ENCODE measurements at places on chromosomes 3 and 15. TPM values are rescaled to one million over a fixed set of nuclear protein-coding genes. Genes with fewer than 3 reads are reported as not detected.

Gene IL17RB
- total RNA-seq: 0.88 TPM

DNA sequence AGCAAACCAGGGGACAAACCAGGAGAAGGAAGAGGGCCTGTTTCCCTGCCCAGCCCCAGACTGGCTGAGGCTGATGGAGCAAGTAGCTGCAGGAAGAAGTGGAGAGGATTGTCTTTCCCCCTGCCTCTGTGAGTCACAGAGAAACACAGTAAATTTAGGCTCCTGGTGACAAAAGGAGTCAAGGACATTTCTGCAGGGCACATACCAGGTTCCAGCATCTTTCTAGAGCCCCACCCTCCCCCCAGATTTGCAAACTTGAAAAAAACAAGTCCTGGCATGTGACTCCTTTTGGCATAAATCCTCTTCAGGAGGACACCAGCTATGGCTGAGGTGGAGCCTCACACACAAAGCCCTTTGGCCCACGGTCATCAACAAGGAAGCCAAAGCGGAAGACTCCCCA is 17.8 kb downstream of the PLD1 start:
- no peak for DNase-seq

- DNase-seq: no peak
These were observed 13.3 kb downstream of the RARB start for GRCh38 chr3:25441234-25441856.

- DNase-seq: no peak
These were observed 136.9 kb upstream of the SLC2A2 start for GRCh38 chr3:171163101-171164066.

DNA sequence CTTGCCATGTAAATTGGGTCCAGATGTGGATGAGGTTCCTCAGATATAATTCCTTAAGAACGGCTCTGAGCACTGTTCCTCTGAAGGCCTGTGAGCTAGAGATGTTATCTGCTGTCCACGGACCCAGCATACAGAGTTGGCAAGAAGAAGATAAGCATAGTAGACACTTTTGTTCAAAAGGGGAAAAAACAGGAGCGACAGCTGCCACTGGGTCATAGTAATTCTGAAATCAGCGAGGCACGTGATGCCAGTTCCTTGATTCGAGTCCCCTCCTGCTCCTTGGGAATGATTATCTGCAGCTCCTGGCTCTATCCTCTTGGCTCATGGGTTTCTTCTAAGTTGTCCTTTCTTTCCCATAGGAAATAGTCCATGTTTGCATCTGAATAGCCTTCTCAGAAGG is 2.5 kb upstream of the RAB7A start:
- DNase-seq: no peak

GRCh38 chr15:76575274-76575673 is 238.7 kb downstream of the ISL2 start:
- no peak for DNase-seq

DNA sequence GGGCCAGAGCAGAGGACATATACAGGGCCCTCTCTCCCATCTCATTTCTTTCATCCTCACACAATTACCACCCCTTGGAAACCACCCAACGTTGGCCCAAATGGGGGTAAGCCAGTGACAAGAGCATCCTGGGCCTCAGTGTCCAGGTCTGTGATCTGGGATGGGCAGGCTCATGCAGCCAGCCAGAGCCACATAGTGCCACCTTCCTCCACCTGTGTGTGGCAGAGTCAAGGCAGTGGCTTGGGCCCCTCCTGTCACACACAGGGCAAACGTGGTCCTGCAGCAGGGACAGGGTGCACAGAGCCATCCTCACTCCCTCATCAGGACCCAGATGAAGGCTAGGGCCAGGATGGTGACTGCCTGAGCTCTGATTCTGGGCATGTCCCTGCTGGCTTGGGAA is 2.3 kb upstream of the MYL3 start:
- DNase-seq: no peak

Gene PDZRN3
- total RNA-seq: 20.7 TPM

Gene PRSS50
- total RNA-seq: 2.2 TPM

DNA sequence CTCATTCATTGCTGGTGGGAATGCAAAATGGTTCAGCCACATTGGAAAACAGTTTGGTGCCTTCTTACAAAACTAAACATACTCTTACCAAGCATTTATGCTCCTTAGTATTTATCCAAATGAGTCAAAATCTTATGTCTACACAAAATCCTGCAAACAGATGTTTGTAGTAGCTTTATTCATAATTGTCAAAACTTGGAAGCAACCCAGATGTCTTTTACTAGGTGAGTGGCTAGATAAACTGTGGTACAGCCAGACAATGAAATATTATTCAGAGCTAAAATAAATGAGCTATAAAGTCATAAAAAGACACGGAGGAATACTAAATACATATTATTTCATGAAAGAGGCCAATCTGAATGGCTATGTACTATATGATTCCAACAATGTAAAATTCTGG is 709.5 kb downstream of the NSUN3 start:
- no peak for DNase-seq

DNA sequence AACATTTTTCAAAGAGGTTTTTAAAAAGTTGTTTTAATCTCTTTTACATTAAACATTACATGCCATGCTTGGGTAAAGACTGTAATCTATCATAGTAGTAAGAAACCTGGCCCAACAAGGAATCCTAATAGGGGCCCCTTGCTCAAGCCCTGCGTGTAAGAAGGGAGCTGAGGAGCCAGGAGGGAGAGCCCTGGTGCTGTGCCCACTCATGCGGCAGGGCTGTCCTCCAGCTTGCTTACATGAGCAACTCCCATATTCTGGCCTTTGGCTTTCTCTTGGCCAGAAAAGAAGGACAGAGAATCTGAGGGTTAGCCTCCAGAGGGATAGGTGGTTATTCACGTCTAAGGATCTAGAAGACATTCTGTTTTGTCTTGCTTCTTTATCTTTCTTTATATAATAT is 49.8 kb downstream of the KBTBD12 start:
- DNase-seq: no peak

Gene HDAC11
- 12.3 TPM for total RNA-seq

Gene SLC27A2
- 5.9 TPM for total RNA-seq

DNA sequence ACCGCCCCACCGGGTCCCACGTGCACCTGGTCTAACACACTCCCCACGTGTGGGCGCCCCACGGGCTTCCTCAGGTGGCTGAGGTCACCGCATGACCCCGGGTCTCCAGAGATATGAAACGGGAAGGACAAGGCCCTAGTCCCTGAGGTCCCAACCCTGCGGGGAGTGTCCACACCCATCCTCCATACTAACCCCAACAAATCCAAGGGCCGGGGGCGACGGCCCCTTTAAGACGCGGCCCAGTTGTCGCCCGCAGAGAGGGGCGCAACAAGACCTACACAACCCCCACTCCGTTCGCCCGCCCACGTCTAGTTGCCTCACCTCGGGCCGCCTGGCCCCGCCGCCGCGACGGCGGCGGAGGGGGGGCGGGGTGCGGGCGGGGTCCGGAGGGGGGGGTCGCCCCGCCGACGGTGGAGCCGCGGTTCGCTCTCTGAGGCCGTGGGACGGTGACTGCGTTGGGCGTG is 396 bp downstream of the INO80 start:
- peak; percentile 72 for DNase-seq

Gene C2CD4A
- total RNA-seq: 0.34 TPM

DNA sequence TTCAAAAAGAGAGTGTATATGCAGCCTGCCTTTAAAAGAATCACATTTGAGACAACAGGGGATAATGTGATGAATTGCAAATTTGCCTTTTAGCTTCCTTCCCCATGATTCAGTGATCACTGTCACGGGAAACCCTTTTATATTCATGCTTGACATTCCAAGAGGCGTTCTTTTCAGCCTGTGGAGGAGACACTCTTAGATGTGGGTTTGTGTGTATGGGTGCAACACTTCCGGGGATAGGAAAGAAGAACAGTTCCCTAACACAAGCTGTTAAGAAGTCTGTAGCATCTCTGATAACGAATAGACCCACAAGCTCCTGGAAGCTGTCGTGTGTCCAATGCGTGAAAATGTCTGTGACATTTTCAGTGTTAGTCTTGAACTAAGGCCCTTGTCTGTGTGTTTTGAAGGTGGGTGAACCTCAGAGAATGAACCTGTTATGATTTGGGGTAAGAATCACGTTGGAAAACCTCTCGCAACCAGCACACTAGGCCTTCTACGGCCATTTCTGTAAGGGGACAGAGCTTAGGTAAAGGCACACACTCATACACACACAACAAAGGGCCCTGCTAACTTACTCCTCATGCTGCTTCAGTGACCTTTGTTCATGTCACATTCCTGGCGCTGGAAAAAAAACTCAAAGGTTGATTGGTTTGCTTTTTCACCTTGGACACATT is 229.2 kb upstream of the ST8SIA2 start:
- no peak for DNase-seq

Measured in lung (tissue), 17 donors.